ENCODE measurements at places on chromosomes 4 and X.

DNA sequence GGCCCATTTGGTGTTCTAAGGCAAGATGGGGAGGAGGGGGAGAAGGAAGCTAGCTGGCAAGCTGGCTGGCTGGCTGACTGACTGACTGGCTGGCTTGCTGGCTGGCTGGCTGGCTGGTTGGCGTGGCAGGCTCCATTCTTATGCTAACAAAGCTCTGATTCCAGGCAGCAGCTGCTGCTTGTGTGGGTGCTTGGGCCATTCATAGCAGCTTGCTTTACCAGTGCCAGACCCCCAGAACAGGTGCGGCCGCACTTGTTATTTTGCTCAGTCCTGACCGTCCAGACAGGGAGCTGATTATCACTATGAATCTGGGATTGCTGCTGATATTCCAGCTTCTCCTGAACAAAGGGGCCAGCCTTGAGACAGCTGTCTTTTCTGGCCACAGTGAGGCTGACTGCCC, 131.2 kb upstream of the PAK3 start:
- no peak for DNase-seq

- DNase-seq = no peak
Measured at GRCh38 chr4:137955595-137955994, 286.6 kb downstream of the SLC7A11 start.

- no peak for DNase-seq
Measured at GRCh38 chr4:188903986-188904385, 764.7 kb downstream of the TRIML1 start.

GRCh38 chrX:100408713-100409609, 1.1 kb downstream of the PCDH19 start:
- DNase-seq = no peak

- DNase-seq = no peak
Measured at GRCh38 chr4:122733787-122734120, 1.2 kb downstream of the BBS12 start.

DNA sequence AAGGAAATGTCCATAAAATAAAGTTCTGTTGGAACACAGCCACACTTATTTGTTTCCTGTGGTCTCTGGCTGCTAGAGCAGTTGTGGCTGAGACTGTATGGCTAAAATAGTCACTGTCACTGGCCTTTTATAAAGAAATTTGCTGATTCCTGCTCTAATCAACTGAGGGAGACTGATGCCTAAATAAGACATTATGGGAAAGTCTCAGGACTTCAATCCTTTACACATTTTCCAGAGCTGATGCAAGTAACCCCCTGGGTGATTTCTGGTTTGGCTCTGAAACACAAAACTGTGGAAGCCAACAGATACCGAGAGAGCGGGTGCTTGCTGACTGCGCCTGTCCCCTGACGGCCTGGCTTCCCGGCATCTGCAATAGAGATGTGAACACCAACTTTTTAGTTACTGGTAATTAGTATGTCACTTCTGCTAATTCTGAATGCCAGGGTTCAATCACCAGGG, 64.0 kb downstream of the POLR2B start:
- DNase-seq = no peak

DNA sequence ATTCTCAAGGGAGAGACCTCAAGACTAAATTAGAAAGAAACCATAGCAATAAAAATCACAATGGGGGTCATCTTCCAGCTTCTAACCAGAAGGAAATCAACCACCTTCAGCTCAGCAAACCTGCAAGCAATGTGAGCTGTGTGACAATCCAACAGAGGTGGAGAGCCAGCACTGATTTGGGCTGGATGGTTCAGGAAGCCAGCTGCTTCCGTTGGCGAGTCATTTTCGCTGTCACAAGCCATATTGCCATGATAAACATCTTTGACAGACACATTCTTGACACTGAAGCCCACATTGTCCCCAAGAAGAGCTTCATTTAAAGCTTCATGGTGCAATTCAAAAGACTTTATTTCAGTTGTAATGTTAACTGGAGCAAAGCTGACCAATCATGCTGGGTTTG, 22.7 kb downstream of the F8A1 start:
- no peak for DNase-seq

DNA sequence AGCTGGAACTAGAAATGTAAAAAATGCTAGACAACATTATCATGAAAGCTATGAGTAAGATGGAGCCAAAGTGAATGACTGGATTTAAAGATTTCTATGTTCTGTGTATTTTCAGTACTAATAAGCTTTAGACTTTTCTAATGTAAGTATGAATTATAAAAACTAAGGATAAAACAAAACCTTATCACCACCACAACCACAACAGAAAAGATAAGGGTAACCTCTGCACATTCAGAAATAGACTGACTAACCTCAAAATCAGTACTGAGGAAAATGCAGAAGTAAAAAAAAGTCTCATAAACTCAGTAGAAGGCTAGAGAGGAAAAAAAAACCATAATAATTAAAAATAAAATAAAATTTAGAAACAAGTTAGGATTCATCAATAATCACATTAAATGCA, 14.9 kb upstream of the UBE2NL start:
- DNase-seq = no peak

DNA sequence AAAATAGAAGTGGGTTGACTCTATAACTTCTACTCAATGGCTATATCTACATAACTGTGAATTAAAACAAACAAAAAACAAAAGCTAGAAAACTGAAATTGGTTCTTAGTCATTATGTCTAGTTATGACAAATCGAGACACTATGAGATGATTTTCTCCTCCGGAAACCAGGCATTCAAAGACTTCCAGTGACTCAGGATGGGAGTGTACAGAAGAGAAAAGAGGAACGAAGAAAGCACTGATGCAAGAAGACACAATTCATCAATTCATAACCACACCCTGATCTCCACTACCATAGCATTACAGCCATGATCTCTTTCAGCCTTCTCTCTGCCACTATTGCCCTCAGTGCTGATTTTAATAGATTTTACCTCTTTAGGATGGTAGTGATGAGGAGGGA, 253.6 kb downstream of the CBLL2 start:
- DNase-seq = peak; percentile 76

DNA sequence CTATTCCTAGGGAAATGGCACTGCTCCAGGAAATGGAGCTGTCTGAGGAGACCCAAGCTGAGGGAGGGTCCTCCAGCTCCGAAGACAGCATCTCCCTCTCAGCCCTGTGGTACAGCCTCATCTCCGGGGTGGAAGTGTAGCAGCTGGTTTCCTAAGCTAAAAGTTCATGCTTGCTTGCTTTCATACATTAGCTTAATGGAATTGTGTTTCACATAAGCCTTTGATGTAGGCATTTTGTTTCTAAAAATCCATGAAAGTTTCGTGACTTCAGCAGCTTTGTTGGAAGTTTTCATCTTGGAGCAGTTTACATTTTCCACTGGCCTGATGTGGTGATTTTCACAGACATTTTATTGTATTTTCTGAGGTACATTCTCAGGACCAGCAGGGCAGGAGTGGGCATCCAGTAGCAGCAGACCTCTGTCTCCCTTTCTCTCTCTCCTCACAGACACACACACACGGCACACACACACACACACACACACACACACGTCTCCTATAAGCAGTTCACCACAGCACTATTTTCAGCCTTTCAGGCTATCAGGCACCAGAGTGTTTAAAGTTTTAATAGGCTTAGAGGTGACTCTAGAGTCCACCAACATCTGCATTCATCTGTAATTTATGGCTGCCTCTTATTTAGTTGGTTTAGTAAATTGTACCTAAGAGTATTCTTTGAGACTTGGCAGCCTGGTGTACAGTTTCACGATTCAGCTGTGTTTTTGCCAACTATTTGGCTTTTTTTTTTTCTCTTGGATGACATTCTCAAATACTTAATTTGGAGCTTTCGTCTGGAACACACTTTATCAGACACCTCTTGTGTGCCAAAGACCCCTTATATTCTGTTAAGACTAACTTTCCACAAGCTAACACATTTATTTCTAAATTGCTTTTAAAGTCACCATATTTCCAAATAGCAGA, 225.8 kb upstream of the SFRP2 start:
- no peak for DNase-seq

GRCh38 chr4:20624793-20625374, 75.4 kb upstream of the PACRGL start:
- DNase-seq = no peak

DNA sequence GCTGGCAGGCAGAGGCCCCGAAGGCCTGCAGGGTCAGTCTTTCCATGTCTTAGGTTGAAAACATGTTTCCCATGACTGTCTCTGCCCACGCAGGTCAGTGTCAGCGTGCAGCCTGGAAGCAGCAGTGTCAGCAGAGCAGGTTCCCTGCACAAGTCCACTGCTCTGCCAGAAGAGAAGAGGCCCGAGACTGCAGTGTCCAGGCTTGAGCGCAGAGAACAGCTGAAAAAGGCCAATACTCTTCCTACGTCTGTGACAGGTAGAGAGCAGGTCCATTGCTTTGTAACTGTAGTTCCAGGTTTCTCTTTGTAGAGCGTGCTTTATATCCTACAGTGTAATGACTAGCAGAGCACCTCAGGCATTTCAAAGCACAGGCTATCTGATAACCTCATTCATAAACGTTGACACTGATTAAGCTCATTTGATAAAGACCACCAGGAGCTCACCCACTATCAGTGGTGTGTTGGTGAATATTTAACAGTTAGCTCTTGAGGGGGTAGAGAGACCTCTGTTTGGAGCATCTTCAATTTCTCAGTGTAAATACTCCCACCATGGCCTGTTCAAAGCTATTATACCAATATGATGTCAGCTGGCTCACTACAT, 63.2 kb downstream of the AASDH start:
- DNase-seq = no peak

DNA sequence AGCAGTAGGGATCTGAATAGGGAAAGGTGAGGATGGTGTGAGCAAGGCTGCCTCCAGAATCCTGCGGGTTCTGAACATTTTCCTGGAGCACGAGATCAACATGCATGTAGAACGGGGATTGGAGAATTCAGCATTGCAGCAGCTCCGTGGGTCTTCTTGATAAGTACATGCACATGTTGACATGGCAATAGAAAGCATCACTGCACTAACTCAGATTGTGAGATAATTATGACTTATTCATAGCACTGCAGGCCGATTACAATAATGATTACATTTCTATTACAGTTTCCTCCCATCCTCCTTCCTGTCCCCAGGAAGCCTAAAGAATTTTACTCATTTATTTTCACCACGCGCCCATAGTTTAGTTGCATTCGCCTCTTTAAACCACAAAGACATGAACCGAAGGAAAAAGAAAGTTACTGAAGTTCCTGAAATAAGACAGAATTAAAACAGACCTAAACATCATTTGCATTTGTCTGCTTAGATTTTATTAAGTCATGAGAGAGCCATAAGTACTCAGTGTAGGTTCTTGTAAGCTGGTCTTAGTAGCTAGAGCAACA, 61.3 kb upstream of the ARX start:
- DNase-seq = no peak

DNA sequence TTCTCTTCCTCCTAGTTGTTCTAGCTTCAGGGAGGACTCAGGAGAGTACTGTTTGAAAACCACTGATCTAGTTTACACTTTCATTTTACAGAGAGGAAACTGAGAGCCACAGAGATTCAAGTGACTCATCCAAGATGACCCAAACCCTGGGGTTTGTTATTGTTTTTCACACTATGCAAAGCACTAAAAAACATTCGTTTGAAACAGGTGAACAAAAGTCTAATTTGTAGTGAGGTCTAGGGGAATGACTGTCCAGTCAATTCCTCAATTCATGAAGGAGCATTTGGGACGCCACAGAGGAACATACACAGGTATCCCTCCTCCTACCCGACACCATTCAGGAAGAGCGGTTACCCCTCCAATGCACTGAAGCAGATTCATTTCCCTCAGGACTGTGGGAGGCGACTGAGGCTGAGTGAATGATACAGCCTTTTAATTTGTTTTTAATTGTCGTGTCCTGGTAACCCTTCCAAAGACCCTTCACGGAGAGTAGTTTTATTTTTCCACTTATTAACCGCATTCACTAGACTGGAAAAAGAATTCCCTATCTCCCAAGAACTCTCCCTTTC, 30.3 kb downstream of the TLR10 start:
- DNase-seq = peak; percentile 33

GRCh38 chr4:158850371-158850770, 81.5 kb downstream of the FNIP2 start:
- no peak for DNase-seq

GRCh38 chrX:66632981-66633380, 5.9 kb downstream of the EDA2R start:
- DNase-seq = no peak

DNA sequence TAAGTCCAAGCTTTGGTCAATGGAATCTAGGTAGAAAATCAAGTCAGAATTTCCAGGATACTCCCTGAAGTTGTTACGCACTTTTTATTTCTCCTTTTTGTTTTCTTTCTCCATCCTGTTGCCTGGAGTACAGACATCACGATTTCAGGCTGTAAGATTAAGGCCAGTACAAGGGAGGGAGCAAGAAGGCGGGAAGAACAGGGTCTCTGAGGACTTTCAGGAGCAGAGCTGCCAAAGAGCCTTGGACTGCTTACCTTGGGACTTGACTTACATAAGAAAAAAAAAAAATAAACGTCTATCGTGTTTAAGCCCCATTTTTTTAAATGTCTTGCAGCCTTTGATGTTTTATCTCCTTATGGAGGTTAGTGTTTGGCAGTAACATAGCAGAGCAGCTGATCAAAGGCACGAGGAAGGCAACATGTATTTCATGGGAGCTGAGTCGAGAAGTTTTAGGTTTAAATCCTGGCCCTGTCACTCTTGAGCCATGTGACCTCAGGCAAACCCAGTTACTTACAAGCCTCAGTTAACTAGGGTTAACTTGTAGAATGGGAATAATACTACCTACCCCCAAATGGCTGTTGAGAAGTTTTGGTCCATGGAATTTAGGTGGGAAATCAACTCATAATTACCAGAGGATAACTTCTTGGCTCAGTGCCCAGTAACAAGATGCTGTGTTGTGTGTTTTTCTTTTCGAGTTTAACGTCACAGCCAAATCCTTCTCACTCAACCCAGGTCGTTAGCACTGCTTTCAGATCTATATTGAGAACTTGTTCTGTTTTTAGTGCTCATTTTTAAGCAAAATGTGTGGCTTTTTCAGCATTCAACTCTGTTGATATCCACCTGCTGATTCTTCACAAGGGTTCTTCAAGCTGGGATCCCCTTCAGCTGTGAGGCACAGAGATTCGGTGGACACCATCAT, 106.8 kb downstream of the CLNK start:
- peak; percentile 48 for DNase-seq

- no peak for DNase-seq
Measured at GRCh38 chrX:40933132-40933705, 152.0 kb upstream of the USP9X start.
